Right hindlimb (tissue), 1 donor: ENCODE measurements at places on chromosomes 16 and 17.

DNA sequence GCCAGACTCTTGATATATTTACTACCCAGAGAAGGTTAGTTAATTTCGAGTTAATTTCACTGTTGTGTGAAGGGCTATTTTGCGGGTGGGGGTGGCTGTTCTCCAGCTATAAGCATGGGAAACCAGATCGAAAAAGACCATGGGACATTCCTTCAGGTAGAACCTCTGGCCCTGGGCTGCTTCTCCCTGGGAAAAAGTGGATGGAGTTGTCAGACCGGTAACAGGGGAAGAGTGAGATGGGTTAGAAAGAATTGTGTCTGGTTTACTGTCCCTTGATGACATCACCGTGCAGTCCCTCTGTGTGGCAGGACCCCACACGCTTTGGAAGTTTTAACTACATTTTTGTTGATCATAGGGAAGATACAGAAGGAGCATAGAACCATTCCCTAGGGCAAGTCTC, 296.3 kb downstream of the RBFOX1 start:
- DNase-seq, result no peak

GRCh38 chr17:75124819-75125162, 6.8 kb downstream of the NT5C start:
- no peak for DNase-seq

- peak; percentile 39 for DNase-seq
Measured at GRCh38 chr16:79698341-79698753, 97.8 kb upstream of the MAF start.

GRCh38 chr17:11499881-11500280, 98.4 kb upstream of the DNAH9 start:
- DNase-seq, result no peak
